Germinal center (tissue), 1 donor: ENCODE measurements at places on chromosomes 2 and 18.

GRCh38 chr2:159712929-159713420 is 669 bp downstream of the MARCHF7 start:
- no peak for DNase-seq

- DNase-seq, result no peak
Measured at GRCh38 chr2:18525852-18526251, 34.6 kb downstream of the RDH14 start.

- no peak for DNase-seq
Measured at GRCh38 chr2:237205043-237205541, 119.4 kb downstream of the COPS8 start.

DNA sequence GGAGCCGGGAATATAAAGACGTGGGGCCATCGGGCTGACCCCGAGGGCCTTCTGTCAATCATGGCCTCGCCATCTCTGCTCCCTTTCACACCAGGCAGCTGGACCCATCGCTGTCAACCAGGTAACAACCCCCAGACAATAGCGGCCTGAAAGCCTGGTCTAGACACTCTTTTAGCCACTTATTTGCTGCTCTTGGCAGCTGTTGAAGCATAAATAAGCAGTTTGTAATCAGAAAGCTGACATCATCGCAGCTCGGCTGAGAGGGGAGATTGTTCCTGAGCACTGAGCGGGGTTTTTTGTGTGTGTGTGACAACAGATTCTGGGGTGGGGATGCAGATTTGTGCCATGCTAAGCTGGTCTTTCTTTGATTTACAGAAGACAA is 423.6 kb upstream of the POU3F3 start:
- DNase-seq, result no peak

DNA sequence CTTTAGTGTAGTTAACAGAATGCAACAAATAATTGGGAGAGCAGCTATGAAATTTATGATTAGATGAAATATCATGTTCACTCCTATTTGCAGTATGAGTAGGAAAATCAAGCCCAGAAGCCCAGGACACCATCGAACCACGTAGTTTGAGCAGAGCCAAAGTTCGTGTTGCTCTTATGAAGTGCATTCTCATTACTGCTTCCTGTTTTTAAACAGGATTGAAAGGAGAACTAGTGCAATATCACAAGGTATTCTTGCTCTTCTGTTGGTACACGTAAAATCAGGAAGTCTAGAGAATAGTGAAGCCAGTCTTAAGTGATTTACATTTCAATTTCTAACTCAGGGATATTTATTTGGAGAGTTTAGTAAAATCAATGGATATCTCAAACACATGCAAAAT is 21.1 kb downstream of the ARHGAP15 start:
- DNase-seq, result no peak

DNA sequence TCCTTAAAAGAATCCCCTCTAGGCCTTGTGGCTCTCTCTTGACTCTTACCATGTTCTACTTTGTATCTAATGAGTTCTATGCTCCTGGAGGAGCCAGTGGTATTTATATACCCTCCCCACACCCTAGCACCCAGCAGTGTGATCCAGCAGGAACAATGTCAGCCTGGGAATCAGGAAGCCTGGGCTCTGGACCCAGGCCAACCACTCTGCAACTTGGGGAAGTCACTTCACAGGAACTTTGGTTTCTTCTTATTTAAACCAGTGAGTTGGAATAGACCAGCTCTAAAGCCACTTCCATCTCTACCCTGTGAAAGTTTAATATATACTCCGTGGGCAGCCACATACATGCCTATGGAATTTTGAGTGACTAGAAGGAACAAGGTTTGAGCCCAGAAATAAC is 11.6 kb upstream of the SPTBN1 start:
- DNase-seq, result no peak

GRCh38 chr2:152861349-152861942 is 143.0 kb downstream of the ARL6IP6 start:
- DNase-seq, result peak; percentile 9

GRCh38 chr2:15899751-15900493 is 40.4 kb upstream of the MYCN start:
- DNase-seq, result no peak

- no peak for DNase-seq
Measured at GRCh38 chr2:70520825-70521224, 32.8 kb downstream of the TGFA start.

DNA sequence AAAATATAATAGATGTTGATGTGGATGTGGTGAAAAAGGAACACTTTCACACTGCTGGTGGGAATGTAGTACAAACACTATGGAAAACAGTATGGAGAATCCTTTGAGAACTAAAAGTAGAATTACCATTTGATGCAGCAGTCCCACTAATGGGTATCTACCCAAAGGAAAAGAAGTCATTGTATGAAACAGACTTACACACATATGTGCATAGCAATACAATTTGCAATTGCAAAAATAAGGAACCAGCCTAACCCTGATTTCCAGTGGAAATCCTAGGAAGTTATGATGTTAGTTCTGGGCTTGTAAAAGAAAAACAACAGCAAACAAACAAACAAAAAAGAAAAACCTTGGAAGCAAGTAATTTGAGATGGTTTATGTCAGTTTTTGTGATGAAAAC is 28.6 kb upstream of the CLASP1 start:
- DNase-seq, result no peak

DNA sequence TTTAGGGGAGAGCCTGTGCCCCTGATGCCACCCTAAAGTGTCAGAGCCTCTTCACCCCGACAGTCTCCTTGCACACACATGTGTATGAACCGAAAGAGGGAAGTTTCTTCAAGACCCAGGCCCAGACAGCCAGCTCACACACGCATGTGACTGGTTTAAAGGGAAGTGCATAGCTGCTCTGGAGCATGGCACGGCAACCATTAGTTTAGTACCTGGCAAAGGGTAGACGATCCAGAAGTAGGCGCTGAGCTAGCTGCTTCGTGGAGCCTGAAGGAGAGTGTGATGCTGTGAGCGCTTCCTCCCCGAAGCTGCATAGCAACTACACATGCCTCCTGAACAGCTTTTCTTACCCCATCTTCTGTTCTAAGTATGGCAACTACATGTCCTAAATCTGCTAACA is 91.7 kb downstream of the ZCCHC2 start:
- no peak for DNase-seq

- DNase-seq, result no peak
Measured at GRCh38 chr2:134674687-134675086, 44.1 kb downstream of the TMEM163 start.

- DNase-seq, result peak; percentile 13
Measured at GRCh38 chr18:46291149-46291548, 187.0 kb downstream of the HAUS1 start.

DNA sequence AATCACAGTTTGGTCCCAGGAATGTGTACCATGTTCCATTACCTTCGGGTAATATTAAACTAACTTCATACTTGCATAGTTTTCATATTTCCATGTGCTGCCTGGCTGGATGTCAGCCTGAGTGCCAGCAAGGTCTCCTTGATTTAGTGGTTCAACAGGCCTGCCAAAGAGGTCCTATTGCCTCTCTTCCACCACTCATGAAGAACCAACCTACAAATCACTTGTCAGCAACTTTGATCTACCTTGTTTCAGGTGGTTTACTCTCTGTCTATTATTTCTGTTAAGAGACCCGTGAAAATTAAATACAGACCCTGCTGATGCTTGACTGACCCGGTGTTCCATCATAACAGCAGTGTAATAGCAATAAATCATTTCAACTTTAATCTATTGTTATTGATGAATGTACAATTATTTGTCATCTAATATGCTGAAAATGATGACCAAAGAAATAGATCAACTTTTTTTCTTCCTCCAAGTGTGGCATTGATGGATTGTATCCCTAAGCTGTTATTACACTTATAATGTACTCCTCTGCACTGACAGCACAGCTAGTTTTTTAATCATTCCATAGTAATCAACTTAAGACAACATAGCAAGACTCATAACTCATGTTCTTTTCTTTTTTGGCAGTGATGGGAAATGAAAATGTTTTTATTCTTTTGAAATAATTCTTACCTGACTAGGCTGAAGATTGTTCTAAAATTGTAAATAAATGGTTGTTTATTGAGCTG is 1220.2 kb upstream of the ACVR2A start:
- no peak for DNase-seq

- no peak for DNase-seq
Measured at GRCh38 chr18:13580351-13580750, 146.0 kb downstream of the FAM210A start.

DNA sequence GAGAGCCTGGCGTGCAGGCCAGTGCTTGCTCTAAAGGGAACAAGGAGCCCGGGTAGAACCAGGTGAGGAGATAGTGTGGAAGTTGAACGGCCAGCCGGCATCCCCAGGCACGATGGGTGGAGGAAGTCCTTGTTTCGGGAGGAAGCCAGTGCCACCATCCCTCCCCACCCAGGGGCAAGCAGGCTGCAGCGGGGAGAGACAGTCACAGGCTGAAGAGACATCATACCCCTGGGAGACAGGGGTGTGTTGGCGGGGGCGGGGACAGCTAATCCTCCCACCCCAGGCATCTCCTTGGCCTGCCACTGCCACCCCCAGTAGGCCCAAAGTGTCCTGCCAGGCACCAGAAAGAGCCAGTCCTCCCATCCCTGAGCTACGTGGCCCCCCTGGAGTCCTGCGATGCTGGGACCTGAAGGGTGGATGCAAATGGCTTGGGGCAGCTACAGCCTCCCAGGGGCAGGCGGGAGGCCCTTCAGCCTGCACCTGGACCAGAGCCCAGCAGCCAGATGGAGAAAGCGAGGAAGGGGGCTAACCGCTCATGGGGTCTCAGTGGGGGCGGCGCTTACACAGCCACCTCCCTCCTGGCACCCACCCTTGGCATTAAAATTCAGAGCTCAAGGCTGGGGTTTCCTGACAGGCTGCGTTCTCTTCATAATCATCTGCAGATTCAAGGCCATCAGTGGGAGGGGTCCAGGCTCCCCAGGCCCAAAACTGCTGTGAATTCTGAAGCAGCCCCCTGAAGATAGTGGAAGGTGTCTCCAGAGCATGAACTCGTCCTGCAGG is 14.8 kb upstream of the GPR55 start:
- no peak for DNase-seq

- no peak for DNase-seq
Measured at GRCh38 chr2:157124731-157125130, 132.8 kb upstream of the GALNT5 start.

DNA sequence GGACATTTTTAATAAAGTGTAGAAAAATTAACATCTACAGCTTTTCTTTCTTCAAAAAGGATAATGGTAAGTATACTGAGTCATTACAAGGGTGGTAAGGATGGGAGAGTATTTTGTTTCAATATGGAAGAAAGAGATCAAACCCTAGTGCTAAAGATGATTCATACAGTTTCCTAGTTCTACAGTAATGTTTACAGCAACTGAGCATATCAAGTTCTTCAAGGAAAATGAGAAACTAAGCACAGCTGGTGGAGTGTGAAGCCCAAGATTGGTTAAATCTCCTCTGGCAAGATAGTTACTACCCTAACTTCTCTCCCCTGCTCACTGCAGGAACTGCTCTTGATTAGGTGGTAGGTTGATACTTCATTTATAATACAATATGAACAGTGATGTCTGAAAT is 467.5 kb downstream of the XIRP2 start:
- no peak for DNase-seq

GRCh38 chr2:97698530-97698929 is 14.8 kb upstream of the ZAP70 start:
- DNase-seq, result no peak

- no peak for DNase-seq
Measured at GRCh38 chr2:120994301-120994995, 258.8 kb downstream of the GLI2 start.

GRCh38 chr18:38033282-38033681 is 467.7 kb upstream of the CELF4 start:
- DNase-seq, result no peak

- DNase-seq, result no peak
Measured at GRCh38 chr2:42799881-42800280, 7.5 kb upstream of the HAAO start.

DNA sequence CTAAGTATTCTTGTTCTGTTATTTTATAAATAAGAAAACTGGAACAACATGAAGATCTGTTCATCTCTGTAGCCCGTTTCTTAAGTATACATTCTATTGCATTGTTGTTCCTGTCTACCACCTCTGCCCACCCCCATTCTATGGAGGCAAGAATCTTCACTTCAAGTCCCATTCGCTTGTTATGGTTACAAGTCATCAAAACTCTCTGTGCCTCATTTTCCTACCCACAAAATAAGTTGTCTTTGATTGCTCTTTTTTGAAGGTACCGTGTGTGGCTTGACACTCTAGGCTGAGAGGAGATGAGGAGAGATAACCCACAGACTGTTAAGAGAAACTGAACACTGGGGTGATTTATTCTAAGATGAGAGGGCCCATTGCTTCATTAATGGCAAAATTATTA is 2.9 kb upstream of the EVA1A start:
- no peak for DNase-seq

DNA sequence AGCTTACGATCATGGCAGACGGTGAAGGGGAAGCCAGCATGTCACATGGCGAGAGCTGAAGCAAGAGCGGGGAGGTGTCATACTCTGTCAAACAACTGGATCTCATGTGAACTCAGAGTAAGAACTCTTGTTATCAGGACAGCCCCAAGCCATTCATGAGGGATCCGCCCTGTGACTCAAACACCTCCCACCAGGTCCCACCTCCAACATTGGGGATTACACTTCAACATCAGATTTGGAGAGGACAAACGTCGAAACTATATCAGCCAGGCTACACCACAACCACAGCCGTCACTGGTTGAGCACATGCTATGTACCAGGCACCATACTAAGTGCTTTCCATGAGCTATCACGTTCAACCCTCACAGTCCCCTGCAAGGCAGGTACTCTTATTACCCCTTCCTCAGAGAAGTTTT is 293.8 kb downstream of the PRKCE start:
- no peak for DNase-seq

GRCh38 chr2:59217360-59217759 is 976.2 kb upstream of the FANCL start:
- DNase-seq, result no peak

DNA sequence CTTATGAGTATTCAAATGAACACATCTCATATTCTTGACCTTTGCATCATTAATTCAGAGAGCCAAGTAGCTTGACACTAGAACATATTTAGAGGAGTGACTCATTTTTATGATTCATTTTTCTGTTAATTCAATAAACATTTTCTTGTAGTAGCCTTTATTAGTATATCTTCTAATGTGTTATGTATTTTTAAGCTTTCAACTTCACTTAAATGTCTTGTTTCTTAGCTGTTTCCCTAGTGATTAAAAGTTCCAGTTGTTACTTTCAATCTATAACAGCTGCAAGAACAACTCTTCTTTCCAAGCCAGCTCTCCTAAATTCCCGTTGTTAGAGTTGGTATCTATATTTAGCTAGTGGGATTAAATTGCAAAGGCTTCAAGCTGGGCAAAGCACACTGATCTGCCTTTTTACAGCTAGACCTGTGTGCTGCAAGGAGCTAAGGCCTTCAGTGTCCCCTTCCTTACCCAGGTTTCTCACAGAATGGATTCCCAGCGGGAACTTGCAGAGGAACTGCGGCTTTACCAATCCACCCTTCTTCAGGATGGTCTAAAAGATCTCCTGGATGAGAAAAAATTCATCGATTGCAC is at the start of gene KLHL41:
Gene KLHL41, plus strand, starts transcription at position 405 of the 588 bp plus-strand sequence. Its CDS starts 77 bp downstream, at position 482.
- no peak for DNase-seq

DNA sequence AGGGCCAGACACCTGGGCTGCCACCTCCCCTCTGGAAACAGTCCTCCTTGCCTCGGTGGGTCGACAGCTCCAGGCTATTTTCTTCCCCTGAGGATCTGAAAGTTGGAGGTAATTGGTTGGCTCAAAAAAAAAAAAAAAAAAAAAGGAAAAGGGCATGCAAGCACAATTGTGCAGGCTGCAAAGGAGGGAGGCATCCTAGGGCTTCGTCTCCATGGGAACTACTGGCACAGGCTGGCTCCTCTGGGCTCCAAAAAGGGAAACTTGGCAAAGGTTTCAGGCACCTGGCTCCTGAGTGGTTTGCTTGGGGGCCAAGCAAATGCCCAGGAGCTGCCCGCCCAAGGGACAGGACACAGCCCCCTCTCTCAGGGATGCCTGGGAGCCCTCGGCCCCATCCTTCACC is 1.1 kb upstream of the KCNIP3 start:
- DNase-seq, result no peak
